ENCODE measurements at places on chromosomes 1 and 21.

- no peaks in the 10 kb centered on the region for H3K36me3 ChIP-seq
- no peak for DNase-seq
- no peaks in the 10 kb centered on the region for H3K4me1 ChIP-seq
- no peak overlapping the region for H3K27ac ChIP-seq
- no peaks in the 10 kb centered on the region for H3K27me3 ChIP-seq
- H3K4me3 ChIP-seq: no peak overlapping the region
These were observed 12.6 kb upstream of the OR6N2 start for GRCh38 chr1:158793604-158794003.

- H3K4me1 ChIP-seq: no peaks in the 10 kb centered on the region
- DNase-seq: no peak
- no peaks in the 10 kb centered on the region for H3K27me3 ChIP-seq
- H3K36me3 ChIP-seq: no peaks in the 10 kb centered on the region
- no peak overlapping the region for H3K27ac ChIP-seq
These were observed 169.3 kb downstream of the ST6GALNAC5 start for GRCh38 chr1:77036560-77036959.

DNA sequence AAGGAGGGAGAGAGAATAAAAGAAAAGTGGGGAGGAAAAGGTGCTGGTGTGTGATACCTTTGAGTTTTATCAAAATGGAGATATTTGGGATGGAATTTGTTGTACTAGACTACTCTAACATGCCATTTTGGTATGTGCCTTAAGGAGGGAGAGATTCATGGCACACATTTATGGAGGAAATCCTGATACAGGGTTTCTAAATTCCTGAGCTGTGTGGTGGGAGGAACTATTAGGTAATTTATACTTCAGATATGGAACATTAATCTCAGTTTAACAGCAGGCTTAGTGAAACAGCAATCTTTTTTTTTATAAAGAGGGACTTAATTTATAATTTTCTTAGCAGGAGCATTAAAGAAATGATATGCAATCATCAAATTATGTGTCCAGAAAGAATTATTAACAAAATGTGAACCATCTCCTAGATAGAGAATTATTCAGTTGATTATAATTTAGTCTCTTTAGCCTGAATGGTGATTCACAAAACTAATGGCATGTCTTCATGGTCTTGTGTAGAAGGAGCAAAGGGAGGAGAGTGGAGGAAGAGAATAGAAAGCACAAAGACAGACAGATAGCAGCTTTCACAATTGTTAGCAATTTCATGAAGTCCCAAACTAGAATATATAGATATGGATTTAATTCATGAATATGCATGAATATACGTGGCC, 301.6 kb downstream of the HLX start:
- H3K36me3 ChIP-seq: no peaks in the 10 kb centered on the region
- no peaks in the 10 kb centered on the region for H3K27me3 ChIP-seq
- no peaks in the 10 kb centered on the region for H3K4me1 ChIP-seq
- DNase-seq: no peak
- H3K27ac ChIP-seq: no peak overlapping the region
- H3K4me3 ChIP-seq: no peak overlapping the region

DNA sequence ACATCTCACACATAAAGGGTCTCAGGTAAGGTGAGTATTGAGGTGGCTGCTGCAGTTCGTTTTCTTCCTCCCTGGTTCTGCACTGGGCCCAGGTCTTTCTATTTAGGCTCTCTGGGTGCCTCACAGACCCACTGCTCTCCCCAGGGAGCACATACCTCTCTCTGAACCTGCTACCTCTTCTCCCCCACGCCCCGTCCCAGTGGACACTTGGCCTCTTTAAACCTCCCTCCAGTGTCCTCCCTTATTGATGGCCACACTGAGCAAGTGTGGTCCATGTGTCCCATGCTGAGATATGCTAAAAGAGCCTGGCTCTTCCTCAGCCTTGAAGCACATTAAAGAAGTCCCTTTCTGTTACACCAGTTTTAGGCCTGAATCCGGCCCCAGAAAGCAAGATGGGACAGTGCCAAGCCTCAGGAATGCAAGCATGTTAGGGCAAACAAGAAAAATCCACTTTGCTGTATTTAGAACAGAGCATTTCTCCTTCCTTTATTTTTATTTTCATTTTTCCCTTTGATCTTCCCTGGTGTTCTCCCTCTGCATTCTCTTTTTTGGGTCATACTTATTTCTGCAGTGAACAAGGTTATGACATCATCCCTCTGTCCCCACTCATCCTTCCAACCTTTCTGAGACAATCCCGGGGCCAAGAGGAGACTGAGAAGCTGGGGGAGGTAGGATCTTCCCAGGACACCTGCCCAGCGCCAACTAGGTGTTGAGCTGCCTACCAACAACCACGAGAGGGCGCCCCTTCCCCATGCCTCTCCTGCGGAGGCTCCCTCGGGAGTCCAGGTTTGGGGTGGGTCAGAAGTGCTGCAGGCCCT, 5.0 kb upstream of the CHI3L2 start:
- no peak overlapping the region for H3K4me3 ChIP-seq
- H3K4me1 ChIP-seq: peaks cover under 1% of the 10 kb centered on the region

- no peaks in the 10 kb centered on the region for H3K36me3 ChIP-seq
- no peaks in the 10 kb centered on the region for H3K27me3 ChIP-seq
- H3K4me3 ChIP-seq: no peak overlapping the region
- H3K27ac ChIP-seq: no peak overlapping the region
- DNase-seq: no peak
- no peaks in the 10 kb centered on the region for H3K4me1 ChIP-seq
These were observed 282.2 kb downstream of the CACNA1E start for GRCh38 chr1:181765451-181766026.

GRCh38 chr1:34013958-34014737, 150.3 kb downstream of the HMGB4 start:
- no peaks in the 10 kb centered on the region for H3K36me3 ChIP-seq
- H3K27me3 ChIP-seq: no peaks in the 10 kb centered on the region
- no peak overlapping the region for H3K4me3 ChIP-seq
- no peak overlapping the region for H3K27ac ChIP-seq
- DNase-seq: no peak
- H3K4me1 ChIP-seq: no peaks in the 10 kb centered on the region

- no peaks in the 10 kb centered on the region for H3K27me3 ChIP-seq
- no peak overlapping the region for H3K4me3 ChIP-seq
- H3K27ac ChIP-seq: no peak overlapping the region
These were observed 8.6 kb downstream of the AIM2 start for GRCh38 chr1:159067699-159068621.

GRCh38 chr1:245166471-245166885, 11.7 kb downstream of the KIF26B start:
- H3K36me3 ChIP-seq: no peaks in the 10 kb centered on the region
- DNase-seq: no peak
- H3K4me3 ChIP-seq: peak overlapping the region; percentile 8
- no peak overlapping the region for H3K27ac ChIP-seq
- peaks cover 62% of the 10 kb centered on the region for H3K27me3 ChIP-seq
- H3K4me1 ChIP-seq: no peaks in the 10 kb centered on the region

Measured in tibial artery (tissue), 4 donors.